Stimulated activated CD4-positive, alpha-beta T cell treated with anti-CD3 and anti-CD28 coated beads, Interleukin-1b, Interleukin-23, amount 100 ng/mL, for 48 hours (primary cell): ENCODE measurements at places on chromosomes 11 and 22.

DNA sequence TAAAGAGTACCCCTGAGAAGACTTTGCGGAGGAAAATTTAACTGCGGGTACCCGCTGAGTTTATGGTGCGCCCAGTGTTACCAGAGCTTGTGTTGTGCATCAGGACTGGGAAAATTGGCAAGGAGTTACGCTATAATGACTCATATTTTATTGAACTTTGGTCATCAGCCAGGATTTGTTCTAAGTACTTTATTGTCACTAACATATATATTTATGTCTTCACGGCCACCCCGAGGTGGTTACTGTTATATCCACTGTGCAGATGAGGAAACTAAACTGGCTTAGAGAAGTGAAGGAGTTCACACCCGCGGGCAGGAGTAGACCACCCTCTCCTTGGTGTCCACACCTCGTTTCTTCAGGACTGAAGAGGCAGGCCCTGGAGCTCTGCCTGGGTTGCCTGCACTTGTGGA lies 667 bp downstream of the ACCS start:
- no peak for DNase-seq

GRCh38 chr11:122197066-122197987 lies 81.3 kb upstream of the BLID start:
- DNase-seq: no peak

- no peak for DNase-seq
Observed at GRCh38 chr11:117000014-117000737, 98.1 kb downstream of the SIK3 start.

DNA sequence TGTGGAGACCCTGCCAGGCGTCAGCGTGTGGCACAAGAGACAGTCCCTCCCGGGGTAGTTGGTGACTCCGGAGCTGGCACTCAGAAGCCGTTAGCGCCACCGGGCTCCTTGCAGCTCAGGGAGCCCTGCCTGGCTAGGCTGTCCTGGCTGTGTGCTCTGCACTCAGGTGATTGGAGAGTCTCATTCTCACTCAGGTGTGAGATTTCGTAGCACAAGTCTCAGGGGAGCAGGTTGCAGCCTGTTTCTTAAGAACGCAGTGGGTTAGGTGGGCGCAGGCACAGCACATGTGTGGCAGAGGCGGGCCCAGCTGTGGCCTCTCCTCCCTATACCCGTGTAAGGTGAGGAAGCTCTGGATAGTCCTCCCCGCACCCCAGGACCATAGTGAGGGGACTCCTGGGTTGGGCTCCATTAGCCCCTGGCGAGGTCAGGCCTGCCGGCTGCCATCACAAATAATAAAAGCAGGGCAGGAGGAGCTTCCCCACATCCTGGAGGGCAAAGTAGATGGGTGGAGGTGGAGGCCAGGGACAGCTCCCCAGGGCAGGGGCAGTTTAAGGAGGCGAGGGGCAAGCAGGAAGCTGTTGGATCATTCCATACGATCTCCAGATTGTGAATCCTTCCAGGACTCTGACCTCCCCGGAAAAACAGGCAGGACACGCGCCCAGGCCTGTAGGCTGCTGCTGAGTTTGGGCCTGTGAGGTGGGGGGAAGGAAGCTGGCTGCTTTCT lies 39.4 kb downstream of the SBF1 start:
- no peak for DNase-seq

GRCh38 chr22:49676783-49677494 lies 150.7 kb downstream of the BRD1 start:
- no peak for DNase-seq

DNA sequence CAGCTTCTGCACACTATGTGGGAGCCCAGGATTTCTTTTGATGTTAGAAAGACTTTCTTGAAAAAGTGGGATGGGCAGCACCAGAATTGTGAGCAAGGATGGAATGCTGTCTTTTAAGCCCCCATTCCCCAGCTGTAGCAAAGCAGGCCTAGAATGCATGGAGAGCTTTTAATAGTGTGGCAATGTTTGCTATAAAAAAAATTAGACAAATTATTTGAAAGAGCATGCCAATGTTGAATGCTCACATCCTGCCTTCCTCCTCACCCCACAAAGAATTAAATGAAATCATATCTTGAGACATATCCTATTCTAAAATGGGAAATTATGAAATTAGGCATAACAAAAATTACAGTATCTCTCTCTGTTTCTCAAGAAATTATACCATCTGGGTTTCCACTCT lies 154.7 kb downstream of the C11orf91 start:
- DNase-seq: no peak

GRCh38 chr11:128047026-128047425 lies 540.3 kb downstream of the ETS1 start:
- DNase-seq: no peak

GRCh38 chr11:92975285-92975684 lies 5.8 kb downstream of the MTNR1B start:
- DNase-seq: no peak

GRCh38 chr11:13440100-13440855 lies 22.7 kb downstream of the BTBD10 start:
- DNase-seq: no peak

GRCh38 chr11:72141066-72141465 lies 5.5 kb downstream of the FOLR3 start:
- peak; percentile 27 for DNase-seq

GRCh38 chr11:109789901-109790300 lies 303.3 kb upstream of the ZC3H12C start:
- DNase-seq: no peak

- DNase-seq: no peak
Observed at GRCh38 chr11:76601272-76601671, 69.3 kb downstream of the LRRC32 start.

DNA sequence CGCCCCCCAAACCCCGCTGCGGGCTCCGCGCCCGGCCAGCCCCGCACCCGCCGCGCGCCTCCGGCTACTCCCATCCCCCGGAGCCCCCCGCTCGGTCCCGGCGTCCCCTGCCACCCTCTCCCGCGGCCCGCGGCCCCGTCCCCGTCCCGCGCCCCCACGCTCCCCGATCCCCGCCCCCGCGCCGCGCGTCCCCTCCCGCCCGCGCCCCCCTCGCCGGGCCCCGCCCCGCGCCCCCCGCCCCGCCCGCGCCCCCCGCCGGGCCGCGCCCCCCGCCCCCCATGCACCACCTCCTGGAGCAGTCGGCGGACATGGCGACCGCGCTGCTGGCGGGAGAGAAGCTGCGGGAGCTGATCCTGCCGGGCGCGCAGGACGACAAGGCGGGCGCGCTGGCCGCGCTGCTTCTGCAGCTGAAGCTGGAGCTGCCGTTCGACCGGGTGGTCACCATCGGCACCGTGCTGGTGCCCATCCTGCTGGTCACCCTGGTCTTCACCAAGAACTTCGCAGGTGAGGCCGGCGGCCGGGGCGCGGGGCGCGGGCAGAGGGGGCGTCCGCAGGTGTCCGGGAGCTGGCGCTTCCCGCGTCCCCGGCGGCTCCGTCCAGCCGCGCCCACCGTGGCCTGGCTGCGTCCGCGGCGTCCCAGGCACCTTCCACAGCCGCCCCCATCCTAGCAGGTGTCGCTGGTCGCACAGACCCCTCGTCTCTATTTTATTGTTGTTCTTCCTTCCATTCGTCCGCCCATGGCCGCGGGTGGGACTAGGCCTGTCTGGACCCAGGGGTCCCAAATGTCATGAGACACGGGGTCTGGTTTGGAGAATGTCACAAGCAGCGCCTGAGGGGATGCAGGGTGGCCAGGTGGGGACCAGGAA lies at the start of gene PANX2:
PANX2 (plus strand) TSS at position 279 of the 866 bp plus-strand sequence; CDS start at position 279, 0 bp downstream.
- no peak for DNase-seq

DNA sequence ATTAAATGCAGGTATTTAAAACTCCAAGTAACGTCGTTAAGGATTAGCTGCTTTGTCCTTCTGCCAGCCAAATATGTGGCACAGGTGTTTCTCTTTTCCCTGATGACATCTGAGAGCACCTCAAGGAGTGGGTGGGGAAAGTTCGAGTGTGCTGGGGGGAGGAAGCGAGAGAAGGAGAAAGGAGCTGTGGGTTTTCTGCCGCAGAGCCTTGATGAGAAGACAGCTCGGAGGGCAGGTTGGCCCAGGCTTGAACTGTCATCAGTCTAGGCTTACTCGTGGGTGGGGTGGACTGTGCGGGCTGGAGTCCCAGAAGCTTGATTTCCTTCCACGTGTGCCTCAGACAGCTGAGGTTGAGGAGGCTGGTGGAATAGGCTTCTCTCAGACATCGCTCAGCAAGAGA lies 15.2 kb upstream of the SORL1-AS1 start:
- peak; percentile 85 for DNase-seq

GRCh38 chr22:23756891-23757290 lies 2.7 kb upstream of the VPREB3 start:
- no peak for DNase-seq

DNA sequence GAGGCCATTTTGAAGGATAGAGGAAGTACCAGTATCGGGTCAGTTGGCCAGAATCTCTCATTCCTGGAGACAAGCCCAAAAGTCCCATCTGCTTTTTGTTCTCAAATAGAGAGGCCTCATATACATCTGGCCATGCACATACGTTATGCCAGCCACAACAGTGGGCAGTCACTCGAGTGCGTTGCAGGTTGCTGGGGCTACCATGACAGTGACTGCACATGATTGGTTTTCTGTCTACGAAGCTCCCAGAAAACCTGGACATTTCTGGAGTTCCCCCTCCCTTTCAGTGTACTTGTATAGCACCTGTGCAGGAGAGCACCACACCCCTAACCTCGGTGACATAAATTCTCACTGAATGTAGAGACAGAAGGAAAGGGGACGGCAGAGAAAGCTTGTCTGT lies 62.1 kb downstream of the C22orf31 start:
- no peak for DNase-seq

DNA sequence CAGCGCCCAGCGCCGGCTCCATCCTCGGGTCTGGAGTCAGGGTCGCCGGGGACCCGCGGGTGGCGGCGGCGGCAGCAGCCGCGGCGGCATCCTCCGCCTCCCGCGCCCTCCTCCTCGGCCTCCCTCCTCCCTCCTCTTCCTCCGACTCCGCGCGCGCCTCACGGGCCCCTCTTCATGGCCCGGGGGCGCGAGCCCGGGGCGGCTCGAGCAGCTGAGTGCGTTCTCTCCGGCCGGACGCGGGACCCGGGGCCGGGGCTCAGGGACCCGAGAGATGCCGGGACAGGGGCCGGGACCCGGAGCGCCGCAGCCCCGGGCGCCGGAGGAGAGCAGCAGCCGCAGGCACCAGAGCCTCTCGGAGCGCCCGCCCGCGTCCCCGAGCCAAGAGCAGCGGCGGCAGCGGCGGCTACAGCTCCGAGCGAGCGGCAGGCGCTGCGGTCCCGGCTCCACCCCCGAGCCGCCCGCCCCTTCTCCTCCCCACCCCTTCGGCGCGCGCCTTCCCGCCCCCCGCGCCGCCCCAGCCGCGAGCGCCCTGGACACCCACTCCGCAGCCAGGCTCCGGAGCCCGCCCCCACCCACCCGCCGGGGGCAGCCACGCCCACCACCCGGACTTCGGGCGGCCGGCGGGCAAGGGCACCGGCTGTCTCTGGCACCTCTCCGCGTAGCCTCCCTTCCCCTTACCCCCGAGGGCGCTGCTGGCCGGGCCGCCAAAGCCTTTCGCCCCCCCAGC lies at the start of gene CHST1:
CHST1 (minus strand) TSS at position 417 of the 727 bp plus-strand sequence. CDS start 14,699 bp downstream, outside the sequence.
- DNase-seq: no peak

GRCh38 chr11:1514336-1515061 lies 27.9 kb upstream of the MOB2 start:
- DNase-seq: no peak

GRCh38 chr11:75668451-75669297 lies at the start of gene MAP6:
TSS of gene MAP6 (minus strand) at chr11:75669038. CDS start at chr11:75668369, 669 bp downstream.
- DNase-seq: peak; percentile 9
